ENCODE measurements at places on chromosomes 11 and 22.
A peak's percentile ranks its signal among the peaks of the same experiment; 100 is the strongest.

- no peak for DNase-seq
Measured at GRCh38 chr11:69995697-69996096, 82.4 kb upstream of the ANO1 start.

DNA sequence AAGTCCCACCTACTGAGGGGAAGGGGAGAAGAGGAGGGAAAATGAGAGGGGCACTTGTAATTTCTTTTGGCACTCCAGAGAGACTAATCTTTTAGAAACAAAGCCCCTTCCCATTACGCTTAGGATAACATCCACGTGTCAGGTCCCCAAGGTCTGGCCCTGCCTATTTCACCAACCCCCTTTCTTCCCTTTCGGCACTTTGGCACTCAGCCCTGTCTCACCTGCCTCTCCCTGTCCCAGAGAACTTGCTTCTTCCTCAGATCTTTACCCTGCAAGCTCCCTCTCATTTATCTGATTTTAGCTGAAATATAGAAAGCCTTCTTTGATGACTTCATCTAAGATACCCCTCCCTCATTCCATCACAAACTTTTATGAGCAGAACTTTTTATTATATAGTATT lies 55.5 kb downstream of the RASSF10 start:
- no peak for DNase-seq

DNA sequence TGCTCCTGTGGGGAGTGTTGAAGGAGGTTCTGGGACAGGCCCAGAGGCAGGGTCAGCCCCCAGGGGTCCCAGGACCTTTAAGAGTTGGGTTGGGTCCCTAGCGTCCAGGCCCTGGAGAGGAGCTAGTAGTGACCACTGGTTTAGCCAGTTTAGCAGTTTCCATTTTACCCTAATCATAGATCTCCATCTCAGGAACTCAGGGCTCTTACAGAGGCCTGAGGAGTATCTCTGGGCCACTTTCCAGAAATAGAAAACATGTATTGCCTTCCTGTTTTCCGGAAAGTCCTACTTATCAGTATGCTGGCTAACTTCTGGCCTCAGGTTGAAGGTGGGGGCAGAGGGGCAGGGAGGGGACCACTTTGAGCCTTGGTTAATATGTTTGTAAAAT lies 13.5 kb downstream of the NCF4 start:
- no peak for DNase-seq

GRCh38 chr11:2385156-2386151 lies 8.3 kb downstream of the CD81 start:
- DNase-seq: no peak

GRCh38 chr11:2466869-2467694 lies 22.3 kb downstream of the KCNQ1 start:
- DNase-seq: no peak

DNA sequence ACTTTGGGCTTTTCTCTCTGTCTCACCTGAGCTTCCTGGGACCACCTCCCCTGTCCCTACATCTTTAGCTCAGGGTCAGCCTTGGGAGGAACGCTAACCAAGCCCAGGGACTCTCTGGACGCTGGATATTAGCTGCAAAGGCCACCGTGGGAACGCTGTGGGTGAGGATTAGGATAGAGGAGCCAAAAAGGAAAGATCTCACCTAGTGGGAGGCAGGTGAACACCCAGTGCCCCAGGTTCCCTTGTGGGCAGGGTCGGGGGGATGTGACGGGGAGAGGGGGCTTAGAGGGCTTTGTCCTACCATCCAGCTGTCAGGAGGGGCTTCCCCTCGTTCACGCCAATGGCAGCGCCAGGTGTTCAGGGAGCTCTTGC lies 50.2 kb downstream of the LINC01488 start:
- DNase-seq: no peak

DNA sequence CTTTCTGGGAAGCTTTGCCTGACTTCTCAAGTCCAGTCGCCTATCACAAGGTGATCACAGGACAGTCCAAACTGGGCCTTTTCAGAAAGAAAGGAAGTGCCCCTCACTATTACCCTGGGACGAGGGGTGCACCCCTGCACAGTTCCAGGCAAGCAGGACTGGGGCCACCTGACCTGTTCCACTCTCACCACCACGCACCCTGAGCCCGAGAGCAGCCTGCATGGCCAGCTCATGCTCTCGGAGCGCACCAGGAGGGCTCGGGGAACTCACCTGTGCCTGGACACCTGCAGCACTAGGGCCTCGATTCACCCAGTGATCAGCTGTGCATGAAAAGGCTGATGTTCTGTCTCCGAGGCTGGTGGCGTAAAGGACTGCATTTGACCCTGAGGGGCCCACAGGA lies 12.8 kb upstream of the FGF4 start:
- no peak for DNase-seq

DNA sequence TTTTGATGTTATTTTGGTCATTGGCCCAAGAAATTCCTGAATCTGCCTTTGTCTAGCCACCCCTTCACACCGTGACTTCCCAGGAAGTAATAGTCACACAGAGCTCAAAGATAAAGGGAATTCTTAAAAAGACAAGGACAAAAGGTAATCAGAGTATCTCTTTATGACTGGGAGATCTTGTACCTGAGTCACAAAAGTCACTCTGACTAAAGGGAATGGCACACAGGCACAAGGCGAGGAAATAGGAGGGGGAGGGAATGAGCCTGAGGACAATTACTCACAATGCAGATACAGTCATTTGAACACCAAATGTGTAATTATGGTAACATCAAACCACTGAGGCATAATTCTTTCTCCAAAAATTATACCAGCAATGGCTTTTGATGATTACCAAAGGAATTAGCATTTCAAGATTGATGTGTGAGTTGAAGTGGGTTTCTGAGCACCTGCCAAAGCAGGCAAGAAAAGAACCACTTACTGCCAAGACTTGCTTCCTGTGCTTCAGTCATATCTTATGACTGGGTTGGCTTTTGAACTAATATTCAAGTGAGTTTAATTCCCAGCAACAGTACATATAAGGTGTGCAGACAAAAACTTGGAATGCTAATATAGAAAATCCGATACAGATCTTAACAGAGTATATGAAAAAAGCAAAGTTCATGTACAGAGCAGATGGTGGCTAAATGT lies 856.4 kb downstream of the LRRC4C start:
- no peak for DNase-seq

DNA sequence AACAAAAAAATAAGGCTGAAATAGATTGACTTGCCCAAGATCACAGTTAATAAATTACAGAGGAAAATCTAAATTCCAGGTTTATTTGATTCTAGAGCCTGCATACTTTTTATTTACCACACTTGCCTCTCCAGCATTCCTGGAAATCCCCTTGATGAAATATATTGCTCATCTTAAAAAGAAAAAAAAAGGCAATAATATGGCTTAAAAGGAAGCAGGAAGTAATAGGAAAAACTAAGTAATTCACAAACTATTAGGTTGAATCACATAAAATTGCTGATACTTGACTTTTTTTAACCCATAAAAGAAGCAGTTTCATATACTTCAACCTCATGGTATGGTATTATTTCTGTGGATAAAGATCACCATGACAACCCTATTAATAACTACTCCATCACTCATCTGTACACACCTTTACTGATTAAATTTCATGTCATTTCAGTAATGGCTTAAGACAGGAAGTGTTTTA lies 52.9 kb downstream of the COPB1 start:
- no peak for DNase-seq

DNA sequence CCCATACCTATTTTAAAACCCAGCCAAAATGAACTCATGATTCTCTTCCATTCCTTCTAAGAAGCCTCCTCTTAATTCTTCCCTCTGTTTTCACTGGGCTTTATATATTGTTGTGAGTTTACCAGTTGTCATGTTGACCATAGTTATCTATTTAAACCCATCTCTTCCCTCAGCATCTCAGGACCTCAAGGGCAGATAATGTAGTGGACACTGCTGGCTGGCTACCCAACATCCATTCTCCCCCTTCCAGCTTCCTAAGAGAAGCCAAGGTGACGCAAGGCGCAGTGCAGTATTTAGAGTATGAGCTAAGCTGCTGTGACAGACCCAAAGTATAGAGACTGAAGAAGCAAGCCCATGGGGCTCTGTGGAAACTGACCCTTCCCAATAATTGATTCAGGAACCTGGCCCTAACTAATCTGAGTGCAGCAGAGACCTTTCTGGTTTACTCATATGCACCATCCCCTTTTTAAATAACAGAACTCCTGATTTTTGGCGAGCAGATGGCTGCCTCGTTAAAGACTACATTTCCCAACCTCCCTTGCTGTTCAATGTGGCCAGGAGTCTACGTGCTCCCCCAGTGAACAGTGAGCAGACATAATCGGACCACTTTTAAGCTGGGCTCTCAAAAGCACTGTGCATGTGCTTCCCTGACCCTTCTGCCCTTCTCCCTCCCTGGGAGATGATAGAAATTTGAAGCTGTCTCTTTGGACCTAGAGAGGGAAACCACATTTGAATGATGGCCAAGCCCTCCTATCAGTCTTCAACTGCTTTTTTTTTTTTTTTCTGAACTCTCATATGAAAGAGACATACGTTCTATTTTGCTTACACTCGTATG lies 28.1 kb upstream of the CREB3L1 start:
- no peak for DNase-seq

- no peak for DNase-seq
Measured at GRCh38 chr22:30910358-30910757, 58.2 kb downstream of the MORC2 start.

DNA sequence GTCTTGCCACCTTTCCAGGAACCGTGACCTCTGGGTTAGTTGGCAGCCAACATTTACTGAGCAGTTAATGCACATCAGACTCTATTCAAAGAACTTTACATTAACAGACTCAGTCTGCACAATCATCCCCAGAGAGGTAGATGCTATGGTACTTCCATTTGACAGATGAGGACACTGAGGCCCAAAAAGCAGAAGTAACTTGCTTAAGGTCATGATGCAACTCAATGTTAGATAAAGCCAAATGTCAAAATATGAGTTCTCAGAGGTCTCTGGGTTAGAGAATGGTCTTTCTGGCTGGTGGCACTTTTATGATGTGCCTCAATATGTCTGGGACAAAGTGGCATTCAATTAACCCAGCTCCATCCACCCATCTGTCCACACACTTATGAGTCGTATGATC lies 450.0 kb downstream of the MIAT start:
- no peak for DNase-seq

DNA sequence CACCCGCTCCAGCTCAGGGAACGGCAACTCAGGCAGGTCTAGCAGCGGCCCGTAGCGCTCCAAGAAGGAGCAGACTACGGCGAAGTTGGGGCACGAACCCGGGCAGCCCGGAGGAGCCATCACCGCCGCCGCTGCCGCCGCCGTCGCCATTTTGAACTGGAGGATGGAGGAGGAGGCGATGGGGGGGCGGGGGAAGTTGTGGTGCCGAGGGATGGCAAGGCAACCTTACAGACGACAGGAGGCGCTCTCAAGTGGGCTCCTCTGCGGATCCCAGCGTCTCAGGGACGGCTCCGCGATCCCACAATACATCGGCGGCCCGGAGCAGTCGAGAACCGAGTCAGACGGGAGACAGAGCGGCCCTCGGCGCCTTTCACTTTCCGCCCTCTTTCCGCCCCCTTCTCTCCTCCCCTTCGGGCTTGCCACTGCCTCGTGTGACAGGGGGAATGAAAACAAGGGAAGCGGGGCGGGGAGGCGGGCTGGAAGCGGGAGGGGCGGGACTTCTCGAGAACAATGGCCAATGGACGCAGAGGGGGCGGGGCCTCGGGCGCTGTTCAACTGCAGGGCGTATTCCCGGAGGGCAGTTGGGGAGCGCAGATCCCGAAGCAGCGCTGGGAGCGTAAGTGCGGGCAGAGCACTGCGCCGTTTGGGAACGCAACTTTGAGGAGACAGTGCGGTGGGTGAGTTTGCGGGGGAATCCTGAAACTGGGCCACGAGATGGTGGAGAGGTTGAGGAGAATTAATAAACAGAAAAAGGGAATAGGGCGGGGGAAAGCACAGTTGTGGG lies at the start of the genes AAMDC and RSF1:
TSS of gene AAMDC (plus strand) at position 580 of the 784 bp plus-strand sequence. CDS start 21,353 bp downstream, outside the sequence.
TSS of gene RSF1 (minus strand) at position 158 of the 784 bp plus-strand sequence. CDS start at position 150, 8 bp downstream.
- DNase-seq: peak; percentile 94

GRCh38 chr11:84833488-84834088 lies 793.6 kb downstream of the DLG2 start:
- DNase-seq: no peak

GRCh38 chr11:83642500-83642899 lies 356.3 kb upstream of the CCDC90B start:
- no peak for DNase-seq

GRCh38 chr22:45863981-45864751 lies 112.8 kb downstream of the WNT7B start:
- peak; percentile 17 for DNase-seq

GRCh38 chr11:134474942-134475341 lies 62.9 kb upstream of the B3GAT1 start:
- DNase-seq: no peak

GRCh38 chr11:83156144-83156995 lies 561 bp upstream of the PCF11 start:
- peak; percentile 94 for DNase-seq

DNA sequence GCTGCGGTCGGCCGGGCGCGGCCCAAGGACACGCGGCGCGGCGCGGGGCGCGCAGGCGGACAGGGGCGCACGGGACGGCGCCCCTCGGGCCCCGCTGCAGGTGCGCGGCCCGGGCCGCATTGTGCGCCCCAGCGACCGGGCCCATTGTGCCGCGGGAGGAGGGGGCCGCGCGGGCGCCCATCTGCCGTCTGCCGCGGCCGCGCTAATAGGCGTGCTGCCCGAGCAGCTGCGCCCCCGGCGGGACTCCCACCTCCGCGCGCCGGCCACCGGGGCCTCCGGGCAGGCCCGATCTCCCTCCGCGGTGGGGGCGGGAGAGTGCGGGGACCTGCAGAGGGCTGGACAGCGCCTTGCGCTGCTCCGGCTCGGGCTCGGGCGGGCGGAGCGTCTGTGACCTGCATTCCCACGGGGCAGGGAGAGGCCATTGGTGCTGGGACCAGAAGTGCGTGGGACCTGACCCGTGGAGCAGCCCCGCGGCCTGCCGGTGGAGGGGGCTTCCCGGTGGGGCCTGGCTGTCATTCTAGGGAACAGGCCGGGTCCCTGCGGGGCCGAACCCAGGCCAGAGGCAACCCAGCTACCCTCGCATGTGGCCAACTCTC lies 933 bp downstream of the BRSK2 start:
- DNase-seq: no peak

DNA sequence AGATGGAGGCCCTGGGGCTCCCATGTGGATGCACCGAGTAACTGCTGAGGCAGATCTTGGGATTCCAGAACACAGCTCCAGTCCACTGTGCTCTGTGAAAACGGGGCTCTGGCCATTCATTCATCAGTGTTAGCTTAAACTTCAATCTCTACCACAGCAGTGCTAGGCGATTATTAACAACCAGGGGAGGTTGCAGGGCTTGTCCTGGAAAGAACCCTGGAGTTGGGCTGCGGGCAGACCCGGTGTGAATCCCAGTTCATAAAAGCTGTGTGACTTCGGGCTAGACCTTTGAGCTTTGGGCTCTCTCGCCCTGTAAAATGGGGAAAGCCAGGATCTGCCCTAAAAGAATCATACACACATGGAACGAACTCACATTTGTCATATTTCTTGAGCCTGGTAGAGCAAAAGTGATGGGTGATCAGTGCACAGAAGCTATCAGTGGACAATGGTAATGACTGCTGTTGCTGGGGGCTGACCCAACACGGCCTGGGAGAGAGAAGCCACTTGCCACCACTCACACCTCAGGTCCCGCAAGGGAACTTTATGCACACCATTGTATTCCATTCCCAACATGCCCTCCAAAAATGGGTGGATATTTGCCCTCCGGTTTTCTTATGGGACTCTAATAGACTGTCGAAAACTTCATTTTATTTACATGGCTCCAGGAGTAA lies 15.6 kb upstream of the CRYBB3 start:
- DNase-seq: no peak

GRCh38 chr22:37381489-37381888 lies 45.8 kb downstream of the ELFN2 start:
- DNase-seq: peak; percentile 12

GRCh38 chr11:3093281-3094191 lies 36.3 kb upstream of the CARS1 start:
- no peak for DNase-seq

GRCh38 chr22:48929276-48929790 lies 898.3 kb downstream of the BRD1 start:
- no peak for DNase-seq

Data from T1000 (cell line).